Fibroblast of the aortic adventitia (primary cell): ENCODE measurements at places on chromosomes 12 and 14.
A peak's percentile ranks its signal among the peaks of the same experiment; 100 is the strongest.

GRCh38 chr12:122021193-122021821 lies 377 bp upstream of the BCL7A start:
- no peak for DNase-seq

DNA sequence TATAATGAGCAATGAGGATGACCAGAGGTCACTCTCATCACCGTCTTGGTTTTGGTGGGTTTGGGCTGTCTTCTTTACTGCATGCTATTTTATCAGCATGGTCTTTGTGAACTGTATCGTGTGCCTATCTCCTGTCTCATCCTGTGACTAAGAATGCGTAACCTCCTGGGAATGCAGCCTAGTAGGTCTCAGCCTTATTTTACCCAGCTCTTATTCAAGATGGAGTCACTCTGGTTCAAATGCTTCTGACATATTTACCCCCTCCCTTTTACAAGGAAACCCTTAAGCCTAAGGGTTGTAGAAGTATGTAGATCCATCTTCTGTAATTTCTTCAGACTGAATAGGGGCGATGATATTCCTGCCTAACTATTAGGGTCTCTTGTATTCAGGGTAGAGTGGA lies 8.4 kb downstream of the IFI27L1 start:
- no peak for DNase-seq

DNA sequence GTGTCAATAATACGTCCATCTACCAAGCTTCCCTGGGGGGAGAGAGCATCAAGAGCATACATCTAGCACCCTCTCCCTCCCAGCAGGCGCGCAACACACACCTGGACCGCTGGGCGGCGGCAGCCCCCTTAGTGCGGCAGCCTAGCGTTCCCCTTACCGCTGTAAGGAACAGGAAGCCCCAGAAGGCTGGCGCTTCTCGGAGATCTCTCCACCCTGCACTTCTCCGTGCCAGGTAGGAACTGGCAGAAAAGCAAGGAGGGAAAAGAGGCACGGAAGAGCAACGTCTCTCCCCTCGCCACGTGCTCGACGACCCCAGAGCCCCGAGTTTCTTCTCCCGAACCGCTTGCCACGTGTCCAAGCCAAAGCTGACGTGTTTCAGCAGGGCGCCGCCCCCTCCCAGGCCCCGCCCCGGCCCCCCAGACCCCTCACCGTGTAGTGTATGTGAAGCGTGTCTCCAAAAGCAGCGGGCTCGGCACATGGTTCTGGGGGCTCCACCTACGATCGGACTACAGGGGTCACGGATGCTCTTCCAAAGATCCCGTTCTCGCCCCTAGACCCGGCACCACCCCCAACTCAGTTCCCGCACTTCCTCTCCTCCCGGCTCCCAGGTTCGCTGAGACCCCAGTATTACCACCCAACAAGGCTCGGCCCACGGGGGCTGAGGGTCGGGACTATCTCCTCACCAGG lies 532 bp downstream of the FKBP11 start:
- peak; percentile 46 for DNase-seq

DNA sequence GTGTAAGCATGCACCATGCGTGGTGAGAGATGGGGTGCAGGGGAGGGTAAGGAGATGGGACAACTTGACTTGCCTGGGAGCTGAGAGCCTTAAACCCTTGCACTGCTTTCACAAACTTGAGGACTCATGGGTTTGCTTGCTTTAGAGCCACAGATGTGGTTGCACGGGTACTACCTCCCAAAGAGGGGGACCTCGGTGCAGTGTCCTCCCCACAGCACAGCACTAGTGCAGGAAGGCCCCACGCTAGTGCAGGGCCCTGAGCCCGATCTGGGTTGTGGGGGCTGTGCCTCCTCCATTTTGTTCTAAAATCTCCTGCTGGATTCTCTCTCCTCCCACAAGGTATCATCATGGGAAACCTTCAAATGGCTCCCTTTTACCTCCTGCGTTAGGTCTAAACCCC lies 11.2 kb downstream of the KRT72 start:
- DNase-seq, result no peak

- peak; percentile 43 for DNase-seq
These were observed 31.0 kb downstream of the EID3 start for GRCh38 chr12:104334581-104334980.
